Motor neuron (in vitro differentiated cells): ENCODE measurements at places on chromosomes 7 and 10.

DNA sequence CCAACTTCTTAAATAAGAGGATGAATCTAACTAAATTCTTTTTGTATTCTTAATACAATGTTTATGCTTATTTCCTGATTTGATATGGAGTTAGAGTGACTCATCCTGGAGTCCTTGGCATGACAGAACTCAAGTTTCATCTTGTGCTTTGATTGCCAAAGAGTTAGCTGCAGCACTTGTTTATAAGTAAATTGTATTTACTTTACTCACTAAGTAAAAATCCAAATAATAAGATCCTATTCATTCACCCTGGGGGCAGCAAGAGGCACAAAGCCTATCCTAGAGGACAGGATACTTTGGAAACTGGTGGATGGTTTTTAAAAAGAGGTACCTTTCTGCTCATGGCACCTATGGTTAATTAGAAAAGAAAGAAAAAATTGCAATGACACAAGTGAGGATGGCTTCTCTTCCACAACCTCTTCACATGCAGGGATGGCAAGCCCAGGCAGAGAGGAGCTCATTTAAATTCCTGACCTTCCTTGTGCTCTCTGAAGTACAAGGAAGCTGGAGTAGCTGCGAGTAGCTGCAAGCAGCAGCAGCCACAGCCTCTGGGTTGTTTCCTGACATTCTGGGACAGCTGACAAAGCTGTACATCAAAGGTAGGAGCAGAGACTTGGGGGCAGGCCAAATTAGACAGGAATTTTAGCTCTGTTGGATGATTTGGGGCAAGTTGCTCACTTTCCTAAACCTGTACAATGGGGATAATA lies 28.5 kb upstream of the CROT start:
- no peak for ATAC-seq

DNA sequence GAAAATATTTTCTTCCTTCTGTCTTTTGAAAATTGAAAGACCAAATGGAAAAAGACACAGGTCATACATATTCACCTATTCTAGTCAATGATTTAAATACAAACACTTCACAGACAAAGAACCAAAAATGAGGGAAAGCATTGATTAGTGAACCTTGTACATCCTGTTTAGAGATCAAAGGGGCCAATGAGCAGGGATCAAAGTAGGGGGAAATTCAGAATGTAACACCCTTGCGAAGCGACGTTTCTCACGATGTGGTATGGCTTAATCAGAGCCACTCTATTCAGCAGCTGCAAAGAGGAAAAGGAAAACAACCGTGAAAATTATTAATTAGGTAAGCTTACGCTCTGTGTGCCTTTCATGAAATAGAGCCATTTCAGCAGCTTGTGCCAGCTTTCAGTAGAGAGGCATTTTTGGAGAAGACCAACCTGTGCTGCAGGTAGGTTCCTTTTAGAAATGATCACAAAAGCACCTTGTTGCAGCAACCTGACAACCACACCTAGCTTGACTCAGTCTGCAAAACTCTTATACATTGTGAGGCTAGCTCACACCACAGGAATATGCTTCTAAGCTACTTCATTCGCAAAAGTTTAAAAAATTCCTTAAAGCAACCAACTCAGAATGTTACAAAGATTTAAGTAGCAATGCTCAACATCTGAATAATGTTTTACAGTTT lies 78.0 kb downstream of the DKK1 start:
- ATAC-seq, result no peak

GRCh38 chr10:78563314-78563713 lies 505.5 kb upstream of the ZMIZ1 start:
- ATAC-seq, result no peak

DNA sequence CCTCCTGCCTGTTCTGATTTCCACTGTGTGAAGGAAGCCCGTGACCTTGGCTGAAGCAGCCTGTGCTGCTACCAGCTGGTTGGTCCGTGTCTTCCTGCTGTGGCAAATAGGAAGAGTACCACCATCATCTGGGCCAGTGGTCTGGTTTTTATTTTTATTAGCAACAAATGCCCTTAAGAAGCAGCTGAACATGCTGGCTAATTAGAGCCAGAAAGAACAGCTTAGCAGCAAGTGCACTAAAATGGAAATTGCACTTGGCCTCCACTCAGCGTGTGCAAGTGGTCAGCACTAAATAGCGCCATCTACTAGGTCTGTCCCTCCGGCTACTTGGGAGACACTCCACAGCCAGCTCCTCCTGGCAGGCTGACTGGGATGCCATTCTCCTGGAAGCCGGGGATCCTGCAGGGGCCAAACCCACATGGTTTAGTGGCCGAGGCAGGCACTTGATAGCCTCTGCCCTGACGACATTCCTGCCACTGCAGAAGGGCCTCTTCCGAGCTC lies 690.3 kb upstream of the FOXK1 start:
- ATAC-seq, result no peak

- ATAC-seq, result no peak
Observed at GRCh38 chr10:79442171-79443040, 3.0 kb downstream of the ZCCHC24 start.

DNA sequence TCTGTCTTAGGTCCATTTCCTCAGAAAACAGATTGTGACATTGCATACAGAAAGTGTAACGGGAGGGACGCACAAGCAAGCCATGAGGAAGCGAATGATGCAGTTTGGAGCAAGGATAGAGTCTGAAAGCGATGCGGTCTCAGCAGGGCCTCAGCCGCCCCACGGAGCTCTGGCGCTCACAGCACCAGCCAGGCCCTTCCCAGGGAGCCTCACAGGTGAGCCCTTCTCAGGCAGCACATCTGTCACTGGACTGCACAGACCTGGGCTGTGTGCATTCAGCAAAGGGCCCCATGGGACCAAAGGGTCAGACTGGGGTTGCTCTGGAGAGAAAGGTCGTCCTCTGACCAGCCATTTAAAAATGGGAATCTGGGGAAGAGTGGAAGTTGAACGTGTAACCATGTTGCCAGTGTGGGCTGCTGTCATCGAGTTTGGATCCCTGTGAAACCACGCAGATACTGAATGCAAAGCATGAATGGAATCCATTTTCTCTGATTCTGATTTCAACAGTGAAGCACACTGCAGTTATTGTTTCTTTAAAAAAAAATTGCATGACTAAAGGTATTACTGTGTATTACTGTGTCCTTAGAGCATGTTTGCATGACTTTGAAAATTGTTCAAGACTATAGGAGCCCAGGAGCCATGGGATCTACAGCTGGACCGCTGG lies 350.0 kb upstream of the AKR1E2 start:
- no peak for ATAC-seq
